GM23338 (cell line): ENCODE measurements at places on chromosomes 3 and 15.

DNA sequence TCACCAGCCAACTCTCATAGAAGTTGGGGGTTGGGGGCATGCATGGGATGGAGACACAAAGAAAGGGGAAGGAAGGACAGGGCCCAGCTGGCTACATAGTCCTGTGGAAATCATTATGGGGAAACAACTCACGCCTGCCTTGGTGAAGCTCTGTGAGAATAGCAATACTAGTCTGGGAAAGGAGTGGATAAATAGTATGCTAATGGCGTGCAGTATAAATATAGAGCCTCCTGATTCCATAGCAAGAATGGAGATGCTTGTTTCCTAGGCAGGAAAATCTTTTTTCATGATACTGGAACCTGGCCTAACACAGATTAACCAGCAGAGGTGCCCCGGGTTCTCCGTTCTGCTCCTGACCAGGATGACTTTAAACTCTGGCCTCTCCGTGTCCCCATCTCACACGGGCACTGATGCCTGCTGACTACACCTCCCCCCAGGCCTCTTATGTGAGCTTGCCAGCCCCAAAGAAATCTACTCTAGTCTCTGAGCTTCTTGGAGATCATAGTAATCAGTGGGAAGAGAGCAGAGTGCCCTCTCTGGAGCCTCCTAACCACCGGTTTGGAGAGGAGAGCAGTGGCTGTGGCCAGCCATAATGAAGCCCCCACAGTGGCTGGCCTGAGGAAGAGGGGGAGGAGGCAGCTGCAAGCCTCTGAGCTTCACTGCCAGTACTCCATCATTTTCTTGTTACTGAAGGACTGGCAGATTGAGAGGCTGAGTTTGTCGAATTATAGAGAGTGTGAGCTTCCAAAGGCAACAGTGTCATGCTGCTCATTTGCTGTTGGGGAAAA is 355.0 kb upstream of the SEMA6D start:
- no peaks in the 10 kb centered on the region for H3K36me3 ChIP-seq
- H3K27ac ChIP-seq = no peak overlapping the region
- H3K4me3 ChIP-seq = no peak overlapping the region
- no peaks in the 10 kb centered on the region for H3K27me3 ChIP-seq

GRCh38 chr15:74519311-74519710 is 21.7 kb upstream of the ARID3B start:
- H3K27me3 ChIP-seq = no peaks in the 10 kb centered on the region
- H3K4me1 ChIP-seq = no peaks in the 10 kb centered on the region
- no peak overlapping the region for H3K4me3 ChIP-seq
- no peaks in the 10 kb centered on the region for H3K36me3 ChIP-seq

- H3K4me1 ChIP-seq = peaks cover 20% of the 10 kb centered on the region
- no peak for DNase-seq
- H3K27ac ChIP-seq = no peak overlapping the region
- H3K4me3 ChIP-seq = no peak overlapping the region
- no peaks in the 10 kb centered on the region for H3K36me3 ChIP-seq
These were observed 24.8 kb downstream of the GOLIM4 start for GRCh38 chr3:168070919-168071318.

- no peak overlapping the region for H3K27ac ChIP-seq
- no peaks in the 10 kb centered on the region for H3K4me1 ChIP-seq
- no peak overlapping the region for H3K4me3 ChIP-seq
- DNase-seq = no peak
These were observed 38.9 kb upstream of the ATP10A start for GRCh38 chr15:25901811-25902605.
